Activated T-cell treated with anti-CD3 and anti-CD28 coated beads for 1 hour (primary cell): ENCODE measurements at places on chromosomes 3 and 15.

DNA sequence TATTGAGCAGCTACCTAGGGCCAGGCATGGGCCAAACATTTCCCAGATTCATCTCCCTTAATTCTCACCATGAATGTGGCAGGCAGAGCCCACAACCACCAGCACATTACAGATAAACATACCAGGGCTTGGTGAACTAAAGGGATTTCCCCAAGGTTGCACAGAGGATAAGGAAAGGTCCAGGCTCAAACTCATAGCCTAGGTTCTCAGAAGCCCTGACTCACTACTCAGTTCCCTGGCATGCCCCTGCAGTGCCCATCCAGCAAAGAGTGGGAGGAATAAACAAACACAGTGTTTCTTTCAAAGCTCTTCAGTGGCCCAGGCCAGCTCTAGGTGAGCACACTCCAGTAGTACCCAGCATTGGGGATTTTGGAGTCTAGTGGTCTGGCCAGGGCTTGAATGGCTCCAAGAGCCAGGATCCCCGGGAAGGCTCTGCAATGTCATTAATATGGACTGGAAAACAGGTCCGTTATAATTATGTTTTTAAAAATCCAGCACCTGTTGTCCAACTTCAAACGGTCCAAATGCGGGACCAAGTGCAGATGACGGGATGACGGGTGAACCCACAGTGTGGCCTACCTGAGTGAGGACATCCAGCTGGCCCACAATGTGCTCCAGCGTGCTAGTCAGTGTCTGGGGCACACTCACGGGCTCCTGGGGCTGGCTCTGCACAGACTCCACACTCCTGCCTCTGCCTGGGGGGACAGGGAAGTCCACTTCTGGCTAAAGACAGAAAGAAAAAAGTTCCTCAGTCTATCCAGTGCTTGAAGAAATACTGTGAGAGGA lies 39.8 kb upstream of the DUSP7 start:
- DNase-seq, result no peak

GRCh38 chr3:171760477-171760876 lies 49.8 kb downstream of the PLD1 start:
- DNase-seq, result no peak

GRCh38 chr3:143590660-143591059 lies 257.6 kb downstream of the SLC9A9 start:
- DNase-seq, result no peak

DNA sequence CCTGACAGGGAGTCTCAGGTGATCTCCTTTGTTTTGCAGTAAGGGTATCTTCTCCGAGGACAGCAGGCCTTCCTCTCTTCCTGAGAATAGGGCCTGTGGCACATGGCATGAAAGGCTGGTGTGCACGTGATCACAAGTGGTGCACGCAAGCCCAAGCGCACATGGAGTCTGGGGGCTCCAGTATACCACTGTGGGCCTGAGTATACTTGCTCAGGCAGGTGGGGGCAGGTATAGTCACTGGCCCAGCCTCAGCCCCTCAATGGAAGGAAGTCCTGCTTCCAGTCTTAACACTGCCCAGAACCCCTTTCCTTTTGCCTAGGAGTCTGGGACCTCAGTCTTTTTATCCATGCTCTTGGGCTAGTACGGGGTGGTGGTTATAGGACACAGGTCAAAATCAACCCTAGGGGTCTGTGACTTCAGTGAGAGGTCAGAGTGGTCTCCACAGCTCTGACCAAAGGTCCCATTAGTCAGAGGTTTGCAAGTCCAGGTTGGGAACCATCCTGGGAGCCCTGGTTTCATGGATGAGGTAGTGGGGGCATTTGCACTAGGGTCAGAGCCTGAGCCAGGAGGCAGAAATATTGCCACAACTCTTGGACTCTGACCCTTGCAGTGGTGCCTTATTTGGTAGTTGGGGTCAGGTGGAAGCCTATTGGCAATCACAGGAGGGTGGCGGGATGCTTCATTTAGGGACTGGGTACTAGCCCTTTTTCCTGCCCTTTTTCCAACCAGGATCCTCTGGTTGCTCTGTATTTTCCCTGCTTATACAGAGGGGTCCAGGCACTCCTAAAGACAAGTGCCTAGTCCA lies 823 bp upstream of the CCDC71 start:
- no peak for DNase-seq

- no peak for DNase-seq
These were observed 171.8 kb downstream of the FEZF2 start for GRCh38 chr3:62201438-62202035.

GRCh38 chr3:152742368-152743347 lies 92.3 kb upstream of the P2RY1 start:
- DNase-seq, result no peak

DNA sequence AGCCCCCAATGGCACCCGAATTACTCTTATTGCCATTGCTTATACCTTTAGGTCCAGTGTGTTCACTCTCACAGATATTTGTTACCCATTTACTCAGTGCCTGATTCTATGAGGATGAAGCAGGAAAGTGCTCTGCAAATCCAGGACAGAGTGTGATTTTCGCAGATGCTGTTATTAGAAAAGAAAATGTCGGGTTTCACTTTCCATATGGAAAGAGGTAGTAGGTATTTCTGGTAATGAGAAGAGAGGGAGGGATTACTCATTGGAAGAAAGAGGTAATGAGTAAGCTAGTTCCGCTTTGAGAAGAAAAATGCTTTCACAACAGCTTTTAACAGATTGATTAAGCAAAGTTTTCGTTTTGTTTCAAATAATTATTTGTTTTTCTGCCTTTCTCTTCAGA lies 336.3 kb upstream of the CFAP20DC start:
- no peak for DNase-seq

DNA sequence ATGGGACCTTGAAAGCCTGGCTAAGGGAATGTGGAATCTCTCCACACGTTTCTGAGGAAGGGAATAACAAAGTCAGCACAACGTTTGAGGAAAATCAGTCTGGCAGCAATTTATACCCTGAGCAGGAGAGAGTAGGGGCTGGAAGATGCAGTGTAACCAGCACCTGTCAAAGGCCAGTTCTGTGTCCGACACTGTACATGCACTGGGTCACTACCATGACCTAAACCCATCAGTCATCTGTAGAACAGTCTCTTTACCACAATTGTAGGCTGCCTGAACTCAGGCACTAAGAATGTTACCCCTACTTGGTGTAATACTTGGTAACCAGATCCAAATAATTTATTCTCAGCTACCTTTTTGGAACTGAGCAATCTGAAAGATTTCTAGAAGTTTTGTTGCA lies 113.4 kb downstream of the FEZF2 start:
- no peak for DNase-seq

DNA sequence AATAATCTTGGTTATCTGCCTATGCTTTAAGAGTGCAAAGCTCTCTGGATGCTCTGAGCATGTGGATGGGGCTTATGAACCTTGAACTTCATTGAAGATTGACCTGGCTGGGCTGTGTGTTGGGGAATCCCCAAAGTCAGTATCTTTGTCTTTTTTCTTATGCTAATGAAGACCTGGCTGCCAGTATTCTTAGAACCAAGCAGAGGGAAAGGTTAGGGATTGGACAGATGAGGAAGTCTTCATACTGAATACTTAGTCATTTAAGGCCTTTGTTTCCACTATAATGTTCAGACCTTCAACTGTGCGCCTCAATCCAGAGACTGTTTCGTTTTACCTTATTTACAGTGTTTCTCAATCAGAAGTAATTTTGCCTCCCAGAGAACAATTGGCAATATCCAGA lies 42.5 kb upstream of the CMTM7 start:
- no peak for DNase-seq

DNA sequence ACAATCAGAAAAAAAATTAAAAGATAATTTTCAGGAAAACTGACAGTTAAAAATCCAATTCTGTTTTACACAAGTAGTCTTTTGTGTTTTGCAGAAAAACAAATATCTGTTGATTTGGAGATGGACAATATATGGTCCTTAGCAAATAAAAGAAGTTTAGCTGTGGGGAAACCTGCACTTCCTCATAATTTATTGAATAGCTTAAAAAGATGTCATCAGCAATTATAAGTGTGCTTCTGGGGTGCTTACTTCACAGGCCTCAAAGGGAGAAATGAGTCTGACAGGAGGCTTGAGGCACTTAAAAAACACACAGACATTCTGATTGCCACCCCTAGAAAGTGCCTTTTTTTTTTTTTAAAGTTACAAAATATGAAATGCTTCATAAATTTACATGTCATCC lies 31.6 kb upstream of the CERS3 start:
- no peak for DNase-seq

DNA sequence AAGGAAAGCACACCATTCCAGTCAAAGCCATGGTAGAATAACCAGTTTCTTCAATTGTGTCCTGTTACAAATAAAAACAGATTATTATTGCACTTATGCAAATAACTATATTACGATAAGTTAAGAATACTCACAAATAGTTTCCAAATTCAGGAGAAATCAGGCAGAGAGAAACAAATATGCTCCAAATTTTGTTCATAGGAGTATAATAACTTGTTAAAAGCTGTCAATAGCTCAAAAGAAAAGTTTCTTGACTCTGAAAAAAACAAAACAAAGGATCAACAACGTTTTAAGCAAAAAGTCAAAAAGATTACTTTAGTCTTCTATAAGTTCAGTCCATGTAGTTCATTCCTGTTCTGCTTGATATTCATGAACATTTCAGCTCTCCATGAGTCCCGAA lies 59.7 kb upstream of the BDH1 start:
- DNase-seq, result no peak

- no peak for DNase-seq
These were observed 503.5 kb downstream of the FGF12 start for GRCh38 chr3:192223815-192224214.

- DNase-seq, result peak; percentile 12
These were observed 22.4 kb downstream of the LYZL4 start for GRCh38 chr3:42387802-42388651.

DNA sequence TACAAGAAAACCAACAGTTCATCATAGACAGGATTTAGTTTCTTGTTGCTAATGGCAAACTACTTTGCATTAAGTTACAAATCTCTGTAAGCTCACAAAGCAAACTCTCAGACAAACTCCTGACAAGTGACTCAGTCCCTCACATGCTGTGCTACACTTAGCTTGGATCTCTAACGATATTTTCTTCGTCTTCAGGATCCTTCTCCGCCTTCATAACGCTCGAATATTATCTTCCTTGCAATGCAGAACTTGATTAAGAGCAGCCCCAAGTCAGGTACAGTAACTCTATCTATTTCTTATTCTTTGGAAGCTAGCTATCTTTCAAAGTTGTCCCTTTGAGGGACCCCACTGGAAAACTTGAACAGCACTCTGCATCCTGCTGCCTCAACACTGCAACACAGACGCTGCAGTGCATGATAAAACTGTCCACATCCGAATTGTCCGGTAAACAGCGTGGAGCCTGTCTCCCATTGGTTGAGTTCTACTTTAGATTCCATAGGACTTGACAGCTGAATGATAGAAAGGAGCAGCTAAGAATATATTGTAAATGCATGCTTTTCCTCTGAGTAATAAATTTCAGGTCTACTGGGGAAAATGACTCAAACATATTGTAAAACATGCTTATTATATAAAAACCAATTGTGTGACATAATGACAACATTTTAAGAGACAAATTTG lies 61.3 kb downstream of the UACA start:
- no peak for DNase-seq

DNA sequence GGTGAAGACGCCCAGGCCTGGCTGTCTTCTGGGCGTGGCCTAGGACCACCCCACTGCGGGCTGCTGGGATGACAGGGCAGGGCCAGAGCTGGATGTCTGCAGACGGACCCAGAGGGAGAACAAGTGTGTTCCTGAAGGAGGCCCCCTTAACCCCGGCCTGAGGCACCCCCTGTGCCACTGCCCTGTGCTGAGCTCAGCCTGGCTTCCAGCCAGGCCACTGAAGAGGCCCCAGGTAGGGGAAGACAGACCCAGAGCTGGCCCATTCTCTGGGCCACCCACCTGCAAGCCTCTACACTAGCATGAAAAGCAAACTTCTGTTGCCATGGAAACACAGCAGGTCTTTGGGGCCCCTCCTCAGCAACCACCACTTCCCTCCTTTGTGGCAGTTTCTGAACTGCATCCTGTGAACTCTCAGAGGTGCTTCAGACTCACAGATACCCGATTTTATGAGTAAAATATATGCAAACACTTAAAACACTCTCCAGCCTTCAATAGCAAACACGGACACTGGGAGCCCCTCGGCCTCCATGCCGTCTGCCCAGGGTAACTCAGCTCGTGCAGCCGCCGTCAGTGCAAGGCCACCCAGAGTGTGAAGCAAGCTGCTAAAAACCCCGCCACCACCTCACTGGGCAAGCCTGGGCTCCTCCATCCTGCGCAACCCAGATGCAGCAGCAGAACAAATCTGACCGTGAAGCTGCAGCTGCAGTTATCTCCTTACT lies 42.5 kb downstream of the CMTM6 start:
- DNase-seq, result peak; percentile 50

DNA sequence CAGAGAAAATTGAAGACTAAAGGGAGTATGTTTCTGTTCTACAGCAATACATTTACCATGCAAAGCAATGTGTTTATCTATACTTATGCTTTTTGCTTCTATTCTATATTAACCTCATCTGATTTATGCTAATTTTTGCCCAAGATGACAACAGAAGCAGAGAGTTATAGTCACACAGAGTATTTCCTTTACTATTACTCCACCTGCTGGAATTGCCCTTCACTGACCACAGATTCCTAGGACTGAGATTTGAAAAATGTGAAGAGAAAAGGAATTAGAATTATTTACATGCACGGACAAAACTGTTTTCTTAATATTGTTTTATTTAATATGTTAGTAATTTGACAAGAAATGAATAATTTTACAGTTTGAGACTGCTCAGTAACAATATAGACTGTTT lies 745.6 kb downstream of the VGLL3 start:
- DNase-seq, result no peak

GRCh38 chr3:171262431-171262830 lies 197.8 kb downstream of the TNIK start:
- DNase-seq, result no peak

DNA sequence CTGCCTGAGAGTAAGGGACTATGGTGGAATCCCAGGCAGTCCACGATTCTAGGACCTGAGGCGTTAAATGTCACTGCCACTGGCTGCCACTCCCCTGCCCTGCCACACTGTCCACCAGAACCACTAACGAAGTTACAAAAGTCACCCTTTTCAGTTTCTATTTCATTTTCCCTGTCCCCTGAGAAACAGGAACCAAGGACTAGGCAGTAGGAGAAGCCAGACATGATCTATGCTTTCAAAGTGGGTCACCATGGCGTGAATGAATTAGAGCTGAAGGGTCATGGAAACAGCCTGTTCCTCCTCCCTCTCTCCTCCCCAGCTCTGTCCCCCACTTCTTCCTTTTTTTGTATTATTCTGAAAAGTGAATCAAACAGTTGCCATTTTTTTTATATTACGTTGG lies 9.1 kb upstream of the ADPRH start:
- no peak for DNase-seq

DNA sequence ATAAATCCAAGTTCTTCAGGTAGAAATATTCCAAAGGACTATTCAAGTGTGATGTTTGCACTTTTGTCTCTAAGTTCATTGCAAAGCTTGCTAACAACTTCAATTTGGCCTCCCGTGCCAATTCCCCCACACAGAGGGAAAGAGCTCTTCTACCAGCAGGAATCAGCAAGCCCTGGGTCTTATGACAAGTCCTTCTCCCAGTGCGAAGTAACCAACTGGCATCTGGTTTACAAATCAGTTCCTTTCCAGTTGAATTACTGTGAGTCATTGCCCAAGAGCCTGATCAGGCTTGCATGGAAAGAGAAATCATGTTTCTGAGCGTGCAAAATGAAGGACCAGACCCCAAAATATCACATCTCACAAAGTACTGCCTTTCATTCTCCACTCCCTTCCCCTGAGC lies 62.7 kb upstream of the SLCO3A1 start:
- no peak for DNase-seq
